ENCODE measurements at places on chromosomes 6 and 20. TPM values are rescaled to one million over a fixed set of nuclear protein-coding genes. Genes with fewer than 3 reads are reported as not detected.

PSMB8 gene
- 71.3 TPM for total RNA-seq

FAM83C gene
- total RNA-seq, result not detected

FAXC gene
- total RNA-seq, result 0.26 TPM

BEND3 gene
- 0.47 TPM for total RNA-seq

FRS3 gene
- 2.2 TPM for total RNA-seq

E2F1 gene
- 0.77 TPM for total RNA-seq

ZSCAN23 gene
- 6.1 TPM for total RNA-seq

SMIM26 gene
- 105 TPM for total RNA-seq

SLC29A1 gene
- 4.7 TPM for total RNA-seq

APMAP gene
- 96.0 TPM for total RNA-seq

Data from bronchial smooth muscle cell (primary cell).